ENCODE measurements at places on chromosomes 16 and 17.
A peak's percentile ranks its signal among the peaks of the same experiment; 100 is the strongest.

GRCh38 chr16:477301-478157, 50.0 kb upstream of the CAPN15 start:
- no peak for DNase-seq

GRCh38 chr16:30609002-30609925, 925 bp downstream of the ZNF689 start:
- DNase-seq = peak; percentile 71

- DNase-seq = no peak
Observed at GRCh38 chr16:11251525-11252481, 4.2 kb downstream of the SOCS1 start.

DNA sequence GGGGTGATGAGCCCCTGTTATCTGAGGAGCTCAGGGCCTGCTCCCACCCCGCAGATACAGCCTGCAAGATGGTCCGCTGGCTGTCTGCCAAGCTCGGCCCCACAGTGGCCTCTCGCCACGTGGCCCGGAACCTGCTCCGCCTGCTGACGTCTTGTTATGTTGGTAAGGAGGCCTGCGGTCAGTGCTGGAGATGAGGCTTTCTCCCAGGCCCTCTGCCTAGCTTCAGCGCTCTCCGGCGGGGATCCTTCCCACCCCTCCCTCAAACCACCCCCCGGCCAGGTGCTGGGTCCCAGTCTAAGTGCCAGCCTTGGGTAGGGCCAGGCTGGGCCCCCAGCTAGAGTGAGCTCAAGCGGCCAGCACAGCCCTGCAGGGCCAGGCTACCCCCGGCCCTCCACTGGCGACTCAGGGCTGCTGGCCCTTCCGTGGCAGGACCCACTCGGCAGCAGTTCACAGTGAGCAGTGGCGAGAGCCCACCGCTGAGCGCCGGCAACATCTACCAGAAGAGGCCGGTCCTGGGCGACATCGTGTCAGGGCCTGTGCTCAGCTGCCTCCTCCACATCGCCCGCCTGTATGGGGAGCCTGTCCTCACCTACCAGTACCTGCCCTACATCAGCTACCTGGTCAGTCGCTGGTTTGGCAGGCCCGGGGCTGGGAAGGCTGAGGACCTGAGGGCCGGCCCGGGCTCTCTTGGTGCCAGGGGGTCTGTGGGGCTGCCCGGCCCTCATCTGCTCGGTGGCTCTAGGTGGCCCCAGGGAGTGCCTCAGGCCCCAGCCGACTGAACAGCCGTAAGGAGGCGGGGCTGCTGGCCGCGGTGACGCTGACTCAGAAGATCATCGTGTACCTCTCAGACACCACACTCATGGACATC, 6.1 kb downstream of the WDR81 start:
- peak; percentile 14 for DNase-seq

DNA sequence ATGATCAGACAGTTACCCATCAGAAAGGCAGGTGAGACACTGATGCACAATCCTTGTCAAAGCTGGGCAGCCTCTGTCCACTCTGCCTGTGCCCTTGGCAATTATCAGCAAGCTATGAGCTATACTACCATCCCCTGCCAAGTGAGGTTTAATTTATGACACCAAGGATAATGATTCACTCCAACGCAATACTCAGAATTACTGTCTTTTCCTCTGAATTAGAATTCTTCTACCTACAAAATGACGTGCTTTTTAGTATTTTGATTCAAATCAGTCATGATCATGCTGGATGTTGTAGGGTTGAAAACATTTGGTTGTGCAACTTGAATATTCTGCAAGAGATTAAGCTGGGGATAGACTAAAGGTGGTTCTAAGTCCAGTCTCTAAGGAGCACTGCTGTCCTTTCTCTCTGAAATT, 116.8 kb upstream of the SOX9 start:
- no peak for DNase-seq

GRCh38 chr17:38733982-38734973, 4.1 kb downstream of the CISD3 start:
- DNase-seq = peak; percentile 46

- DNase-seq = no peak
Observed at GRCh38 chr17:72445055-72445991, 324.5 kb downstream of the SOX9 start.

- peak; percentile 97 for DNase-seq
Observed at GRCh38 chr17:76540381-76541300, 797 bp downstream of the PRCD start.

DNA sequence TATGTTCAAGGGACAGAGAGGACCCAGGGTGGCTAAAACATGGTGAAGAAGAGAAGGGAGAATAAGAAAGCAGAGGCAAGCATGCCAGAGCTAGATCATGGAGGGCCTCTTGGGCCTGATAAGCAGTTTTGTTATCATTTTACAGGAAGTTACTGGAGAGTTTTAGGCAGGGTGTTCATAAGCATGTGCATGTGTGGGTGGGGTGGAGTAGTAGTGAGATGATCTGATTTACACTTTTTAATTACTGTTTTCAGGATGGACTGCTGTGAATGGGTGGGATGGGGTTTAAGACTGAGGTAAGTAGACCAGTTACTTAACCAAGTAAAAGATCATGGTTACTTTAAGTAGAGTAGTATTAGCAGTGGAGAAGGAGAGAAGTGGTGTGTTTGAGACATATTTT, 173.6 kb downstream of the PHKB start:
- DNase-seq = no peak

- no peak for DNase-seq
Observed at GRCh38 chr16:70374213-70374612, 27.5 kb downstream of the DDX19A start.

DNA sequence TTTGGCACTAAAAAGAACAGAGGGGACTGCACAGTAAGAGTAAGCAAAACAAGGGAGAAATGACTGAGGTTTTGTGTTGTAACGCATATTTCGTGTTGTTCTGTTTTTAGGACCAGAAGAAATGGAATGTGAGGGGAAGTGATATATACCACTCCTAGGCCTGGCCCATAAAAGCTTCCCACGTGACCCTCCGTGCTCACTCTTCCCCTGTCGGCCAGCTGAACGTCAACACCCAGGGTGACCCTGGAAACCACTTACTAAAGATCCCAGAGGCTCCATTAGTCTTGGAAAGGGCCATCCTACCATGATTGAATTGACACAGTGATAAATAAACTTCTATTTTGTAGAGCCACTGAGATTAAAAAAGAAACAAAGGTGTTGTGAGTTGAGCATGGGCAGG, 79.8 kb downstream of the HELZ start:
- DNase-seq = no peak

DNA sequence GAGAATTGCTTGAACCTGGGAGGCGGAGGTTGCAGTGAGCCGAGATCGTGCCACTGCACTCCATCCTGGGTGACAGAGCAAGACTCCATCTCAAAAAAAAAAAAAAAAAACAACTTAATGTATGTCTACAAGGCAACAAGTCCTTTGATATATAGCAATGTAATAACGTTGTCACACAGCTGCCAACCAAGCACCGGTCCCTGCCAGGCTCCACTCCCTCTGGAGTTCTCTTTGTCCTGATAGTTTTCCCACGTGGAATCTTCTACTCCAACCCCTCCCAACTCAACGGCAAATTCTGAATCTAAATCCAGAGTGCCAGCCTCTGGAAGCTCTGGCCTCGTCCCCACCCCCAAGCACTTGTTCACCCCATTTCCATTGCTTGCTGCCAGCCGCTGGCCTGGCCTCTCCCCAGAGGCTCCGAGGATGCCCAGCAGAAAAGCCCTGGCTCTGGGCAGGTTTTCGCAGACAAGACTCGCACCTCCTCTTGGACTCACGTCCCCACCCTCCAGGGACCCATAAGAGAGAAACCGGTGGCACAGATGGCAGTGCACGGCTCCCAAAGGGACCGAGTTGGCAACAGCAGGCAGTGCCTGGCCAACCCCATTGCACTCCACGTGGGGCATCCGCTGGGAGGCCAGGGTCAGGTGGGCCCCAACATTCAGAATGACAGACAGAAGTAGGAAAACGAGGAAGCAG, 15.9 kb upstream of the CBX2 start:
- no peak for DNase-seq

DNA sequence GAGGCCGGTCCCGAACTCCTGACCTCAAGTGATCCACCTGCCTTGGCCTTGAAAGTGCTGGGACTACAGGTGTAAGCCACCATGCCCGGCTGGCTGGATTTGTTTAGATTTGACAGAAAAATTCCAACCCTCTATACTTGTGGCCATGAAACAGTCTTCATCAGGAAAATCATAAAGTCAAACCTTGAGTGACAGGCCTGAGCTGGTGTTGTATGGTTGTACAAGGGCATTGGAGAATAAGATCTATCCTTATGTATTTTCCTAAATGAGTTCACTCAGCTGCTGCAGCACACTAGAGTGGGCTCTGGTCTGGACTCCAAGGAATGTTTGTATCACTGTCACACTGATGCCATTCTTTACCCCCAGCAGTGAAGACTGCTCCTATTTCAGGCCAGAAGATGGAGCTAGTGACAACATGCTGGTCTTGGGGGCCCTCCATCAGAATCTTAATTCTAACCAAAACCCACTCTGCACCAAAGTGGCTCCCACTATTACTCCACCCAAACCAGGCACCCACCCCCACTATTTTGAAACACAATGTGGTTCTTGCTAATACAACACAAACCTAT, 27.4 kb downstream of the SNX11 start:
- peak; percentile 59 for DNase-seq

- DNase-seq = no peak
Observed at GRCh38 chr17:20986767-20987510, 55.9 kb downstream of the USP22 start.

DNA sequence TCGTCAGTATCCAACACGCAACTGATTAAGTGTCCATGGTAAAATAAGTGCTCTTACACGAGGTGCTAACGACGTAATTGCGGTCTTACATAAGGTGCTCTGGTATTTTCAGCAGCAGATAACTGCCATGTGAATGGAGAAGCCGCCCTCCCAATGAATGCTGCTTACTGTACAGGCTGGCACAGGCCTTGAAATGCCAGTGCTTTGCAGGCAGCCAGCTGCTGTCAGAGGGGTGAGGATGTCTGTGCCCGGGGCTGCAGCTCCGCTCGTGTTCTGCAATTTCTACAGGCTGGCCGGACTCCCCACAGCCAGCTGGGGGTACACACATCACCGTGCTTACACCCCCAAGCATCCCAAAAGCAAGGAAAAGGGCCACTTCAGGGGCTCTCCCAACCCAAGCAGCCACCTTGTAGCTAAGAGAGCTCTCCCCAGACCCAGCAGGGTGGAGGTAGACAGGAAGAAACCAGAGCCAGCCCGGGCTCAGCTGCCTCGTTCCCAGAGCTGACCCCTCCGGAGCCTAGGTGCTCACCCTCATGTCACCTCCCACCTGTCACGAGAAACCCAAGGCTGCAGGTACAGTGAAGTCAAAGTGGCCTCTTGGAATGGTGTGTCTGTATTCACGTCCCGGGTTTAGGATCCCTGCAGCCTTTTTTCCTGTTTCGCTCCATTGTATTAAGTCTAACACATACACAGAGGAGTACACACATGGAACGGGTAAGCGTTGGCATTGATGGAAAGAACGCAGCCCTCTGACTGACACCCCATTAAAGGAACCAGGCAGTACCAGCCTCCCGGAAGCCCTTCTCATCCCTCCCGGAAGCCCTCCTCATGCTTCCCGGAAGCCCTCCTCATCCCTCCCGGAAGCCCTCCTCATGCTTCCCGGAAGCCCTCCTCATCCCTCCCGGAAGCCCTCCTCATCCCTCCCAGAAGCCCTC, 27.2 kb upstream of the RPH3AL start:
- no peak for DNase-seq

DNA sequence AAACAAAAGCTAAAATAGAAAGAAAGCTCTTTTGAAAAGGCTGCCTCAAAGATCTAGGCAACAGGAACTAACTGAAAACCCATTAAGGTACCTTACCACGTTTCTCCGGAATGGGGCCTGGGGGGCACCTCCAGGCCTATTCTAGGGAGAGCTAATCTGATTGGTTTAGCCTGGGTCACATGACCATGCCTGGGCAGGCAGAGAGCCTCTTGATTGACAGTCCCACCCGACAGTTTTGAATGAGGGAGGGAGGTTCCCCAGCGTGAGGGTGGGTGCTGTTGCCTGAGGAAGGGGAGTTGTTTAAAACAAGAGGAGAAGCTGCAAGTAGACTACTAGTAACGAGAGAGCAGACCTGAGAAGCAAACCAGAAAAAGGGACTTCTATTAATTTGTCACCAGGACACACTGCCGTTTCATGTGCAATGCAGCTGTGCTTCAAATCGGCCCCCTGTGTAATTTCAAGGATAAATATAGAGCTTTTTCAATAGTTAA, 143.4 kb upstream of the HS3ST2 start:
- DNase-seq = peak; percentile 100

DNA sequence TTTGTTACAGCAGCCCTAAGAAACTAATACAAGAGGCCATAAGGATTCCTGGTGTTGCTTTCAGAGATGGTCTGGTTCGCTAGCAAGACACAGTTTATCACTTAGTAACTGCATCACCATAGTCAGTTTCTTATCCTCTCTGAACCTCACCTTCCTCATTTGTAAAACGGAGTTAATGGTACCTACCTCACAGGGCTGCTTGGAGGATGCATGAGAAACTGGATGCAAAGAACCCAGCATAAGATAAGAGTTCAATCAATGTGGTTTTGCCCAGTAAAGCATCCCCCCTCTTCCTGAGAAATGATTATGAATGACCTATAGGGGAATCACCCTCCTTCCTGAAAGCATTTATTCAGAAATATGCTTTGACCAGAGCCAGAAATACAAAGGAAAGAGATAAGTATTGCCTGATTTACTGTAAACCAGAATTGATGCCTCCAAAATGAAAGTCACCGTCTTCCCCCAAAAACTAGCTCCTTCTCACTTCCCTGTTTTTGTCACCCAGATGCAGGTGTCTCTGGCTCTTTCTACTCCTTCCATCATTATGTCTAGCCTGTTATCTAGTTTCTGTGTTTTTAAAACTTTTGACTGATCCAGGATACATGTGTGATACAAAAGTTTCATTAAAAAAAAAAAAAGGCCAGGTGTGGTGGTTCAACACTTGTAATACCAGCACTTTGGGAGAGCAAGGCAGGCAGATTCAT, 2.8 kb upstream of the TEFM start:
- DNase-seq = no peak

GRCh38 chr17:6567528-6568183, 11.3 kb upstream of the PITPNM3 start:
- peak; percentile 53 for DNase-seq

DNA sequence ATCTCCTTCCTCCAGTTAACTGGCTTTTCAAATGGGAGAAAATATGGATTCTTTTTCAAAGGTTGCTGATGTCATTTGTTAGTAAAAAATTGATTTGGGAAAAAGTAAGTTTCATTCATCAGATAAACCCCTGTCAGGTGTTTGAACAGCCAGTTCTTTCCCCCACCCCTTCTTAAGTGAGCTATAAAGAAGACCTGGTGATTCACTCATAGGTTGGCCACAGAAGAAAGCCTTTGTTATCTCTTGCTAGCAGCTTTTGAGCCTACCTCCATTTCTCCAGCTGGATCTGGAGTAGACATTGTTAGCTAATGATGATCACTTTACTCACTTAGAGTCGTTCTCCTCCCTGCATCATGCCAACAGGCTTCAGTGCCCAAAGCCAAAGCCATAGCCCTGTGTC, 63.0 kb downstream of the NLK start:
- DNase-seq = no peak

DNA sequence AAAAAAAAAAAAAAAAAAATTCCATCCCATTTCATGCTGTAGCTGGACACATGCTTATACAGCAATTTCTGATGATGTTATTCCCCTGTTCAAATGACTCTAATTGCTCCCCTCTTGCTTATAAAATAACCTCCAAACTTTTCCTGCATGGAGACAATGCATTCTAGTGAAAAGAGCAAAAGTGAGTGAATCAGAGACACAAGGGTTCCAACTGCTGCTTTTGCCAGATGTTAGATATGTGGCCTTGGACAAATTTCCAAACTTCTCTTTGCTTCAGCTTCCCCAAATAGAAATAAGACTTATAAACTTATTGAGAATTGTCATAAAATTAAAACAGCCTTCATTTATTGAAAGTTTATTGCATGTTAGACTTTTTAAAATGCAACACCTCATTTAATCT, 65.0 kb upstream of the AXIN2 start:
- DNase-seq = no peak
